ENCODE measurements at places on chromosomes 4 and X.

DNA sequence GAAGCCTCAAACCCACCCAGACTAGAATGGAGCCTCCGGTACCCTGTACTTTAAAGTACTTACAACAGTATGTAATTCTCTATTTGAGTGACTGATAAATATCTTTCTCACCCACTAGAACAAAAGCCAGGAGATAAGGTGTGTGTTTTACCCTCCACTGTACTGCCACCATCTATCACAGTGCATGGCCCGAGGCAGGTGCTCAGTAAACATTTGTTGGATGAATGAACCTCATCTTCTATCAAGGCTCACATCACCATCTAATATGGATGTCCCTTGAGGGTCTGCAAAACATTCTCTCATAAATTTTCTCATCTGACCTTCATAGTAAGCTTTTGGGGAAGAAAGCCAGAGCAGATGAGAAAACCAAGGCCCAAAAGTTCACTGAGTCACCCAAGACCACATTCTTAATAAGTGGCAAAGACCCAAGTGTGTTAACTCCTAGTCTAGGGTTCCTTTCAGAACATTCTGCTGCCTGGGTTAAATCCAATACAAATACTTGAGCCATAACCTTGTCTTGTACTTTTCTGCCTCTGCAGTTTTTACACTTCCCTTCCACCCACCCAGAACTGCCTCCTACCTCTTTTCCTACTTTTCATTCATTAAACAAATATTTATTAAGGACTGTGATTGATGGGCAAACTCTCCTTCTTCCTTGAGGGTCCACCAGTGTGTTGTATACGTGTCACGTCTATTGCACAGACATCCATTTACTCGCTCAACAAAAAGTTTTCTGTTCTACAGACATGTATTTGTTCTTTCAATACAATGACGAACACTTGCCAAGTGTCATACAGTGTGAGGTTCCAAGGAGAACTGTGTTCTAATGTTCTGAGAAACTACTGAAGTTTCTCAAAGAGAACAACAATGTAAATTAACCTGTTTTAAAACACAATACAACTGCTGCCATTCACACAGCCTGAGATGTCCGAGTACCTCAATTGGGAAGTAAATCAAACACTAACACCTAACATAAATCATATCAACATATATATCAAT lies 35.7 kb downstream of the APBB2 start:
- DNase-seq, result no peak

- DNase-seq, result no peak
Measured at GRCh38 chr4:100949350-100949935, 397.9 kb downstream of the PPP3CA start.

DNA sequence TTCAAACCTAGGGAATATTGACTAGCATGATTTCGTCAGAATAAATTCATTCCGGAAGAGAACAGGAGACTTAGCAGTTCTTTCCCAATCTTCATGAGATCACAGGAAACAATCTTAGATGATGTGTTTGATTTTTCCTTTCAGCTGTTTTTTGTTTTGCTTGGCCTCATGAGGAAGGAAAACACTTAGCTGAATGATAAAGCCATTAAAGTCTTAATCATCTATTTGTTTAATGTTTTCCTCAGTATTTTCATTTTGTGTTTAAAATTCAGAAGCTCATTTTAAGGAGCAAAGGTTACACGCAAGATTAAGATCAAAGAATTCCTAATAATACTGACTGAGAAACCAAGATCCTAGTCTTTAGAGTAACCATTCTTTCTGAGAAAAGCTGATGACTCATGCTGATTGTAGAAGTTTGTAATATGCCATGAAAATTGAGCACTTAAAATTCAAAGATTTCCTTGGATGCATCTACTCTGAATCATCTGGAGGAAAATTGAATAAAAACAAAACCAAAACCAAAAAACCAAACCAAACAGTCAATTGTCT lies 15.4 kb upstream of the TBC1D19 start:
- no peak for DNase-seq

GRCh38 chr4:128394778-128395177 lies 107.2 kb upstream of the PGRMC2 start:
- DNase-seq, result no peak

DNA sequence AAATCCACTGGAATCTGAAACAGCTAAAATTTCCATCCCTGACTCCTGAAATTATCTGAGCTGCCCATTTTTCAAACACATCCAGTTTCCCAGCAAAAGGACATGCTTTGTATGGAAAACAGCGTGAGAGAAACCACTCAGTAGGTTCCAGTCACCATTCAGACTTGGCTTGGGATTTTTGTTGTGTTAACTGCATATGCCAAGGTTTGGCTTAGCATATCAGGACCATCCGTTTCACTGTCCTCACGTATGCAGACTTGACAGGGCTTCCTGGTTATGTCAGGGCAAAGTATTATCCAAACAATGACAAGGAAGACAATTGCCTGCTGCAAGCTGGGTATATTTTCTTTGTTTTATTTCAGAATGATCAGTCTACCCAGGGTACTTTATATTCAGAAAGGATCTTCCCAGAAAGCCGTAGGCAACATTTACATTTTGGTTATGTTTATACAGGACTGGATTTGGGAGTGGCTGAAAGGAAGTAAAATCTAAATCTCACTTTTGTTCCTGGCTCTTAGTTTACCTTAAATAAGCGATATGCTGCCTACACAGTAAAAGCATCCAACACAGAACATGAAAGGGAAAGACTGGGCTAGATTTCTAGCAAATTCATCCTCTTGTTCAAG lies 41.3 kb upstream of the CCKAR start:
- no peak for DNase-seq

- no peak for DNase-seq
Measured at GRCh38 chrX:138897621-138898492, 186.3 kb upstream of the FGF13 start.

GRCh38 chrX:22060415-22061280 lies 28.5 kb downstream of the PHEX start:
- DNase-seq, result no peak

DNA sequence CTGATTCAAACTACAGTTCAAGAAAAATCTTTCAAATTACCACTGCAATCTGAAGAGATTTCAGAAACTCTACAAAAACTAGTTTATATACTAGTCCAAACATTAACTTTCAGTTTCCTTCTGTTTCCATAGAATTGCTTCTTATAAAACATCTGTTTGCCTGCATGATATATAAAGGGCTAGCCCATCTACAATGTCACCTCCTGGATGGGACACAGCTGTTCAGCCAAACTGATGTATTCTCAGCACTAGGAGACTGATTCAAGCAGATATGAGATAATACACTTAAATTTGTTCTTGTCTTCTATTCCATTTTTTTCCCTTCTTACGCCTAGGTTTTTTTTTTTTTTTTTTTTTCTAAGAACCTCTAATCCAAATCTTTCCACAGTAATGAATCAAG lies 1569.7 kb upstream of the IGFBP7 start:
- DNase-seq, result no peak

DNA sequence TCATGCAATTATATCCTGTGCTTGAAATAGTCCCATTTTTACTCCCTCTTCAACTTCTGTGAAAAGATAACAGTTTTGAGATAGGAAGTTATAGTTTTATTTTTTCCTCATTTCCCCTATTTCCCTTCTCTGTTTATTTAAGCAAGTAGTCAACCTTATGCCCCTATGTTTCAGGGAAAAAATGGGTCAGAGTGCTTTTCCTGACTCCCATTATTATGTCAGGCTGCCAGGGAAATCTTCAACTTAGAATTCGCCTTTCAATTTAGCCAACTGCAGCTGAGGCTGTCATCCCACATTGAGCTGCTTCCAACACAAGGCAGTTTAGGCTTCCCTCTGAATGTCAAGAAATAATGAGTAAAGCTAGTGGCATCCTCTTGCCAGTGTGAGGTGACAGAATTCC lies 42.3 kb downstream of the NXT2 start:
- no peak for DNase-seq

GRCh38 chr4:62495032-62495431 lies 1294.9 kb downstream of the ADGRL3 start:
- no peak for DNase-seq

DNA sequence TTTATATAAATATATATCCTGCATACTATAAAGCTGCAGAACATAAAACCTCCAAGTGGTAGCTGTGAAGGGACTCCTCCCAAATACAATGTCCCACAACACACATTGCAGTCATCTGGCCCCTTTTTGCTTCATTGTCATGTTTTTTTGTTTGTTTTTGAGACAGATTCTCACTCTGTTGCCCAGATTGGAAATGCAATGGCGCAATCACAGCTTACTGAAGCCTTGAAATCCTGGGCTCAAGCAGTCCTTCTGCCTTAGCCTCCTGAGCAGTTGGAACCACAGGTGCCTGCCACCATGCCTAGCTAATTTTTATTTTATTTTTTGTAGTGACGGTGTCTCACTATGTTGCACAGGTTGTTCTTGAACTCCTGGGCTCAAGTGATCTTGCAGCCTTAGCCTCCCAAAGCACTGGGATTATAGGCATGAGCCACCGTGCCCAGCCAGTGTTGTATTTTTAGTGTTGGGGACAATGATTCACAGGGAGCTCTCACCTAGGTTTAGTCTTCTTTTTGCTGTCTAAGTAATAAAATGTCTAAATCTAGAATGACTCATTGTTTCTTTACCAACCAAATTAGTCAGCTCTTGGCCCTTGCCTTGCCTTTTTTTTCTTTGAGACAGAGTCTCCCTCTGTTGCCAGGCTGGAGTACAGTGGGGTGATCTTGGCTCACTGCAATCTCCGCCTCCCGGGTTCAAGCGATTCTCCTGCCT lies 24.0 kb upstream of the XIAP start:
- peak; percentile 48 for DNase-seq

Data from stimulated activated effector memory CD8-positive, alpha-beta T cell treated with anti-CD3 and anti-CD28 coated beads, Interleukin-12 subunit alpha, Interleukin-12 subunit beta, amount 100 ng/mL, for 72 hours (primary cell).